Stimulated activated CD8-positive, alpha-beta memory T cell treated with anti-CD3 and anti-CD28 coated beads, Interleukin-4, amount 100 ng/mL, for 4 hours (primary cell): ENCODE measurements at places on chromosomes 2 and 18.

GRCh38 chr18:40258311-40258710 lies 1696.7 kb upstream of the PIK3C3 start:
- DNase-seq, result no peak

DNA sequence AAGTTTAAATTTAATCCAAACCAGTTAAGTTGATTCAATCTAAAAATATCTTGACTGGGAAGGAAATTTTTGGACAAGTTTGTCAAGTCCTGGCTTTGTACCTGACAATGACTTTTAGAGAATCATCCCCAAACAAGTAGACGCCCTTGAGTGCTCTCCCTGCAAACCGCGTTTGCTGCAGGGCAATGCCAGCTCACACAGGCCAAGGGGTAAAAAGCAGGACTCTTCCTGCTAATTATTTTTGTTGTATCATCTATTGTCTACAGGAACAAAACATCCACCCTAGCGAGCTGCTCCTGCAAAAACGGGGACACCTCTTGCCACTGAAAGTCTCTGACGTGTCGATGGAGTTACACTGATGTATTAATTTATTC lies 10.9 kb downstream of the ID2 start:
- no peak for DNase-seq

- DNase-seq, result no peak
These were observed 86.8 kb upstream of the PXDN start for GRCh38 chr2:1830936-1831619.

GRCh38 chr2:55951533-55951932 lies 28.0 kb upstream of the EFEMP1 start:
- DNase-seq, result no peak

DNA sequence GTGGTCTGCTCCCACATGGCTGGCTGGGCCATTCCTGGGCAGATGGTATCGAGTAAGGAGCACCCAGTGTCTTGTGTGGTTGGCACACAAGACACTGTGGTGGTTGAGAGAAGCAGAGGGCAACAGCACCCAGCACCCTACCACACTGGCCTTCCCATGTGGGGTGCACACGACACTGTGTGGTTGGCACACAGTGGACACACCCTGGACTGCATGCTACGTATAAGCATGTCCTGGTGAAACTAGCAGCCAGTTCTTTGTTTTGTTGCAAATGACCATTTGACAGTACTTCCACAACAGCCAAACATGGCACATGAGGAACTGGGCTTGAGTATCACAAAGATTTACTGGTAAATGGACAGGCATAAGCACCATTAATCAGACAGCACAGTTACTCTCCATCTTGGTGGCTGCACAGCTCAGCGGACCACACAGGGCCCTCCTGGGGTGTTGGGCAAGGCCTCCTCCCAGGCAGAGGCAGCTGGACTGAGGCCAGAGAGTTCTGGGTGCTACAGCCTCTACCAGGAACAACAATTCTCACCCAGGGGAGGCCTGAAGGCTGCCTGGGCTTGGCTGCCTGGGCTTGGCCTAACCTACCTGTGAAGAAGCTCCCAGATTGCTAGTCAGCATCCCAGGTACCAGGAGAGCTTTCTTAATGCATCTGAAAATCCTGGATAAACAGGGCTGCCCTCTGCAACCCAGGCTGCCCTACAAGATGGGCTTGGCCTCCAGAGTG lies 59.3 kb upstream of the ALPP start:
- DNase-seq, result no peak
